Stimulated activated CD4-positive, alpha-beta T cell treated with anti-CD3 and anti-CD28 coated beads, Interleukin-4, amount 100 ng/mL, for 4 hours (primary cell): ENCODE measurements at places on chromosomes 12 and 14.

- DNase-seq, result no peak
Measured at GRCh38 chr14:104041430-104042104, 43.9 kb upstream of the ASPG start.

DNA sequence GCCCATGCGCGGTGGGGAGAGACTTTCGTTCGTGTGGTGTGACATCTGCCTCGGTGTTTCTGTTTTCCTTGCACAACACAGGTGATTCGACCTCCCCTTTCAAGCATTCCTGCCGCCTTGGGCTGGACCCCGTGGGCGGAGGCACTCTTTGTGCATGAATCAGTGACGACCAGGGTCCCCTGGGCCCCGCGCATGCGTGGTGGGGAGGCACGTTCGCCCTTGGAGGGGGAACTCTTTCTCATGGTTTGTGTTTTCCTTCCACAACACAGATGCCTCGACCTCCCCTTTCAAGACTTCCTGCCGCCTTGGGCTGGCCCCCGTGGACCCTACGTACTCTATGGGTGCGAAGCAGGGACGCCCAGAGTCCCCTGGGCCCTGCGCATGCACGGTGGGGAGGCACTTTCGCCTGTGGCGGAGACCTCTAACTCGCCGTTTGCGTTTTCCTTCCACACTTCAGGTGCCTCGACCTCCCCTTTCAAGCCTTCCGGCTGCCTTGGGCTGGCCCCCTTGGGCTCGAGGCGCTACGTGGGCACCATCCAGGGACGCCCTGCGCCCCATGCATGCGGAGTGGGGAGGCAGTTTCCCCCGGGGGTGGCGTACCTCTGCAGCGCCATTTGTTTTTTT is 340.9 kb downstream of the ALG10 start:
- no peak for DNase-seq

- no peak for DNase-seq
Measured at GRCh38 chr14:27409944-27410343, 812.1 kb upstream of the NOVA1 start.

- no peak for DNase-seq
Measured at GRCh38 chr12:2415568-2415944, 362.8 kb downstream of the CACNA1C start.

- no peak for DNase-seq
Measured at GRCh38 chr14:99257673-99258221, 14.2 kb downstream of the BCL11B start.

DNA sequence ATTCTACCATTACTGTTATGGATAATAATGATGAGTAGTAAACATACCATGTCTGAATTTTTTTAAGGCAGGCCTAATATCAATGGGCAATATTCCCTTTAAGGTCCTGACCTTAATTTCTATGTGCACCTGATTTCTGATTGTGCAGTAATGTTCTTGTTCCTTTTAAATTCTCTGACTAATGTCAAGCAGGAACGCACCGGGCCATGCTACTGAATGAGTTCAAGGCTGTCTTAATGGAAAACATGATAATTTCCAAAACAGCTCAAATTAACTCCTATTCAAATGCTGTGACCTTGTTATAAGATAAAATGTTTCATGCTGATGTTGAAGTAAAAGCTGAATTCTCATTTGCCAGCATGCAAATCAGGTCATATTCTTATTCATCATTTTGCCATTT is 6.8 kb downstream of the TAS2R46 start:
- no peak for DNase-seq

GRCh38 chr14:105195522-105196264 is 14.6 kb upstream of the NUDT14 start:
- DNase-seq, result no peak

DNA sequence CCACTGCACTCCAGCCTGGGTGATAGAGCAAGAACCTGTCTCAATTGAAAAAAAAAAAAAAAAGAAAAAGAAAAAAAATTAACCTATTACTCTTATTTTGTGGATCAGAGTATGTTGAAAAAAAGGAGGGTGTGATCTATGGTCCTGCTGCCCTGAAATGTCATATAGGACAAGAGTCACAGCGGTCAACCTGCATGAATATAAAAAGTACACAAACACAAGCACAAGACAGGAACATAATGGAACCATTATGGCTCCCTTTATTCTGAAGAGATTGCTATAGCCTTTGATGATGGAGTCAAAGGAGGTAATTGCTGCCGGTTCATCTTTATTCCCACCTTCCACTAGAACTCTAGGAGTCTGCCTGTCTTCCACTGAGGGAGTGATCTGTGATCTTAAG is 96.9 kb downstream of the NTN4 start:
- DNase-seq, result no peak

DNA sequence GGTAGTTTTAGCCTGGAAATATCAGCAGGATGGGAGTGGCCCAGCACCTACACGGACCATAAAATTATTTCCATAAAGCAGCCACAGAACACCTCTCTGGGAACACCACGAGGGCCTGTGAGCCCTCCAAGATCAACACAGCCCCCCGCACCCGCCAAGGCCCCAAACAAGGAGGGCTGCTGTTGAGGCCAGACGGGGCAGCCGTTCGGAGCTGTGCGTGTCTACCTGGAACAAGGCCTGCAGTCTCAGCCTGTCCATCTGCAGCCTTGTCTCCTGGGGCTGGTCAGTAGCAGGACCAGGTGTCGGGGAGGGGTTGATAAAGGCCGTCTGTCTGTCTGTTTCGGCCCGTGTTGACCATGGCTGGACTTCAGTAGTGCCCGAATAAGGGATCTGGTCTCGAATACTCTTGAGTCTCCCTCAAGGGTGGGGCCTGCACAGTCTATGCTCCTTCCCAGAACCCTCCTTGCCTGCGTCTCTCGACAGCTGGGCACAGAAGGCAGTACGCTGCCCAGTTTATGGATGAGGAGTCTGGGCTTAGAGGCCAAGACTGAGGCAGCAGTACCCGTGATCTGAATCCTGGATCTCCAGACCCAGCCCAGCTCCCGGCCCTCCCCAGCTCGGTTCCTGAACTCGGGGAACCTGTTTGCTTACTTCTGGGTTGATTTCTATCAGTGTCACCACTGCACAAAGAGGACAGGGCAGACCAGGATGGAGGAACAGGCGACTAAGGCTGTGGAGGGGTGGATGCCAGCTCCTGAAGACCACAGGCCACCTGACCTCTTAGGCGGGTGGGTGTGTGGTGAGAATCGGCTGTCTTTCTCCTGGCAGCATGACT is 23.1 kb upstream of the DLK1 start:
- no peak for DNase-seq

GRCh38 chr12:40515041-40515816 is 177.0 kb upstream of the CNTN1 start:
- no peak for DNase-seq

- DNase-seq, result no peak
Measured at GRCh38 chr12:48356041-48356768, 5.5 kb upstream of the ZNF641 start.

DNA sequence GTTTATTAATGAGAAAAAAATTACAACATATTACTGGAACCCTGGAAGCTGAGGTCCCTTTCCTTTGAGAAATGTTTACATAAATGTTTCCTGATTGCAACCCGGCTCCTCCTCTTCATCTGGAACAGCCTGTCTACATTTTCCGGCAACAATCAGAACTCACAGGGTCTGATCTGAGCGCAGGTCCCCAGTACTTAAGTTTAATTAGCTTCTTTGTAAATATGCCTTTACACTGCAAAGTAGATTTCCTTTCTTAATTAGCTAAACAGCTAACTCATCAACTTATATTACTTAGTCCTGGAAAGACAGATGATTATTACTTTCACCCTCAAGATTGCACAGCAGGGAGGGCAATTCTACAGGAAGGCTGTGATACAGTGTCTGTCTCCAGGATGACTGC is 213.0 kb downstream of the MON2 start:
- no peak for DNase-seq

GRCh38 chr14:102659797-102660196 is 67.3 kb downstream of the RCOR1 start:
- no peak for DNase-seq

- peak; percentile 87 for DNase-seq
Measured at GRCh38 chr12:107317751-107318555, 224.6 kb upstream of the CRY1 start.

DNA sequence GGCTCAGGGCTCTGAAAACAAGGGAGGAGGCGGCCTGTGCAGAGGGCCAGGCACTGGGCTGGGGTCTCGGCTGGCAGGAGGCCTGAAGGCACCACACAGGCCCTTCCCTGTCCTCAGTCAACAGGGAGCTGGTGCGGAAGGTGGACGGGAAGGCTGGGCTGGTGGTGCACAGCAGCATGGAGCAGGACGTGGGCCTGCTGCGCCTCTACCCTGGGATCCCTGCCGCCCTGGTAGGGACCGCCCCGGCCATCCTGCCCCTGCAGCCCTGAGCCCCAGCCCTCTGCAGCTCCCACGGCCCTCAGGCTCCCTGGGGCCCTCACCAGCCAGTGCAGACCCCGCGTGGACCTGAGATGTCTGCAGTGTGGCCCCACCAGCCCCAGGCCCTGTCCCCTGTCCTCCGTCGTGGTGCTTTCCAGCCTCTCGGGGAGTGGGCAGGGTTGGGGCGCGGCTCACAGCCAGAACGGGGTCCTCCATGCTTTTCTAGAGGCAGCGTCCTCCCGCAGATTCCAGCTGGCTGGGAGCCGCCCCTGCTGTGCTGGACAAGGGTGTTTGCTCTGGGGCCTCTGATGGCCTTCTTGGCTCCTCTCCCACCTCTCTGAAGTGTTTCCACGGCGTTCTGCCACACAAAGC is 18.1 kb downstream of the ASPG start:
- no peak for DNase-seq

- DNase-seq, result no peak
Measured at GRCh38 chr12:38662829-38663228, 242.6 kb downstream of the CPNE8 start.

- no peak for DNase-seq
Measured at GRCh38 chr12:4383304-4383865, 3.9 kb upstream of the FGF23 start.

- DNase-seq, result no peak
Measured at GRCh38 chr14:93938751-93939303, 11.7 kb downstream of the FAM181A start.

GRCh38 chr14:99321236-99321925 is 49.4 kb upstream of the BCL11B start:
- no peak for DNase-seq

DNA sequence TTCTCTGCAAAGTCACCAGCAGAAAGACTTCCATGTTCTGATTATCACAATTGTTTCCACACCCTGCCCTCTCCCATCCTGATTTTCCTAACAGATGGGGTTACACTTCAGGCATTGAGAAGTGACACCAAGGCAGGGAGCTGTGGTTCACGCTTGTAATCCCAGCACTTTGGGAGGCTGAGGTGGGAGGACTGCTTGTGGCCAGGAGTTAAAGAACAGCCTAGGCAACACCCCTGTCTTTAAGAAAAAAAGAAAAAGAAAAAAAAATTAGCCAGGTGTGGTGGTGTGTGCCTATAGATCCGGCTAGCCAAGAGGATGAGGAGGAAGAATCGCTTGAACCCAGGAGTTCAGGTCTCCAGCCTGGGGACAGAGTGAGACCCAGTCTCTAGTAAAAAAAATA is 5.2 kb downstream of the PPP1CC start:
- no peak for DNase-seq

DNA sequence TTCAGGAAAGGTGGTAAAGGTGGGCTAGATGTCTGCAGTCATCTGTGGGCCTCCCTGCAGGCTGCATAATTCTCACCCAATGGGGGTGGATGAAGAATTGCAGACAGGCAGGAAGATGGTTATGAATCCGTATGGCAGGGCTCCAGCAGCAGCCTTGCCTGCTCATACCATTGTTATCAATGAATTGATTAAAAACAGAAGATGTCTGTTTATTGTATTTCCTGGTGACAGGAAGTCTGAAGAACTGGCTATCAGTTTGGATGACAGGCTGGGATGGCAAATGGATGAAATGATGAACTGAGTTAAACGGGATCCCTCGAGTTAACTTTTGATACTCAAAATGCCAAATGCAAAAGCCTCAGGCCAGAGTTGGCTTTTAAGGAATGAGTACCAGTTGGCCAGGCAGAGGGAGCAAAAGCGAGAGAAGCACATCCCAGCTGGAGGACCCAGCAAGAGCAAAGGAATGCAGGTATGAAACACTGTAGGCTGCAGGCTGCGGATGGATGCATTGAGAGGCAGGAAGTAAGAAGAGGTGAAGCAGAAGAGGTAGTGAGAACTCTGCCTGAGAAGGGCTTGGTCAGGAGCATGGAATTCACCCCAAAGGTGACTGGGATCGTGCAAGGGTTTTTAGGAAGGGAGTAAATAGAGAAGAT is 550.0 kb upstream of the TBX3 start:
- DNase-seq, result no peak

GRCh38 chr14:52031781-52032180 is 37.1 kb downstream of the NID2 start:
- DNase-seq, result no peak

GRCh38 chr12:19963972-19964371 is 404.4 kb upstream of the PDE3A start:
- DNase-seq, result no peak

GRCh38 chr12:80627782-80628181 is 79.7 kb upstream of the MYF6 start:
- DNase-seq, result no peak

DNA sequence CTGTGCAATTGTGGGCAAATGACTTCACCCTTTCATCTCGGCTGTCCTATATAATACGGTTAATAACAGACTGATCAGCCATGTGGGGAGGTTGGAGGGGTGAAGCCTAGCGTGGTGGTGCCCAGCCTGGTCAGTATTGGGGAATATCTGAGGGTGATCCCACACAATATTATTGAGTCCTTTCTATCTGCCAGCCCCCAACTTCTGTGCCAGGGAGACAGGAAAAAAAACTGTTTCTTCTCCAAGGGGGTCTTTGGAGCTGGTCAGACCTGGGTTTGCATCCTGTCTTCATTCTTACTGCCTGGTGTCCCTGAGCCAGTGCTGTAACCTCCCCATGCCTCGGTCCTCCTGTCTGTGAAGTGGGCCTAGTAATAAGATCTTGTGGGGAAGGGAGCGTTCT is 6.5 kb downstream of the CYP46A1 start:
- DNase-seq, result no peak

DNA sequence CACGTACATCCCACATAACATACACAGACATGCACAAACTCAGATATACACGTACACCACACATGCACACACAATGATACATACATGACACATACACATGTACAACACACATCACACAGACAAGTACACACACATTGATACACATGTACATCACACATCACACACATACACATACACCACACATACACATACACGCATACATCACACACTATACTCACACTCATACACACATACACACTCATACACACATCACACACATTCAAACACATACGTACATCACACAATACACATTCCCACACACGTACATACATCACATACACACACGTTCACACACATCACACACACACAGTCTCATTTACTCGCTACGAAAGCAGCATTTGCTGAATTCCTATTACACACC is 4.5 kb downstream of the ZNF605 start:
- no peak for DNase-seq

DNA sequence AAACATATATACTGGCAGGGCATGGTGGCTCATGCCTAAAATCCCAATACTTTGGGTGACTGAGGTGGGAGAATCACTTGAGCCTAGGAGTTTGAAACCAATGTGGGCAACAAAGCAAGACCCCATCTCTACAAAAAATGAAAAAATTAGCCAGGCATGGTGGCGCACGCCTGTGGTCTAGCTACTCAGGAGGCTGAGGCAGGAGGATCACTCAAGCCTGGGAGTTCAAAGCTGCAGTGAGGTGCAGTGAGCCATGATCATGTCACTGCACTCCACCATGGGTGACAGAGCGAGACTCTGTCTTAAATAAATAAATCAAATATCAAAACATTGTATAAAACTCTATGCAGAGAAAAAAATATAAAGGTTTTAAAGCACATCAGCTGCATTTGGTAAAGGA is 5.2 kb downstream of the FMNL3 start:
- no peak for DNase-seq
